ENCODE measurements at places on chromosomes 16 and 17.
A peak's percentile ranks its signal among the peaks of the same experiment; 100 is the strongest.

DNA sequence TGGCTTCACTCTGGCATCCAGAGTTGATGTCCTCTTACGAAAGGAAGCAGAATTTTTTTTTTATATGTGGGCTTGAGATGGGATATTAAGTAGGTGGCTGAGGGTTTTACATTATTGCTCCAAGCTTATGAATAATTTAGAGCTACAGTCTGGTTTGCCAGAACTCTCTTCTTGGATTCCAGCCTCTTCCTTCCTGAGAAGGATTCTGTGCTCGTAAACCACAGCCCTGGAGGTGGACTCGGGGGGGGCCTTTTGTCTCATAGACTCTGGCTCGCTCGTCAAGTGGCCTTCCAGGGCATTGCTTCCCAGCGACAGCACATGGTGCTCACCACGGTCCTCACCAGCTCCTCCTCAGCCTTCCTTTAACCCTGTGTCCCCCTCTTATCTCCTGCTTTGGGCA, 43.2 kb downstream of the TMEM11 start:
- DNase-seq: no peak

DNA sequence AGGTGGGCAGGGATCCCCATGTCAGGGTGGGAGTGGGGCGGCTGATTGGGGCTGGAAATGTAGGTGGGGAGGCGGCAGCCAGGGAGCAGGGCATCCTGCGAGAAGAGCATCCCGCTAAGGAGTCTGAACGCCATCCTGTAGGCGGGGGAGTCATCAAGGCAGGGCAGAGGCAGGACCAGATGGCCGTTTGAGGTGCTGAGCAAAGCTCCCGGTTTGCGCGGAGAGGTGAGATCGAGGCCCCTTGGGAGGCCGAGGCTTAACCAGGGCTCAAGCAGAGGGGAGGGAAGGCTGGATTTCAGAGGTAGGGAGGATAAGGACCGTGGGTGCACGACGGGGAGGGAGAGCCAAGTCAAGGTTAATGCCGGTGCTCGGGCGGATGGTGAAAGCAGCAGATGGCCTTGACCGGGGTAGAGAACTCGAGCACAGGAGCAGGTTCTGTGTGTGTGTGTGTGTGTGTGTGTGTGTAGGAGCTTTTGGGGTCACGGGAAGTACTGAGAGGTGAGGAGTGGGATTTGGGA, 472 bp upstream of the NME2 start:
- peak; percentile 41 for DNase-seq

DNA sequence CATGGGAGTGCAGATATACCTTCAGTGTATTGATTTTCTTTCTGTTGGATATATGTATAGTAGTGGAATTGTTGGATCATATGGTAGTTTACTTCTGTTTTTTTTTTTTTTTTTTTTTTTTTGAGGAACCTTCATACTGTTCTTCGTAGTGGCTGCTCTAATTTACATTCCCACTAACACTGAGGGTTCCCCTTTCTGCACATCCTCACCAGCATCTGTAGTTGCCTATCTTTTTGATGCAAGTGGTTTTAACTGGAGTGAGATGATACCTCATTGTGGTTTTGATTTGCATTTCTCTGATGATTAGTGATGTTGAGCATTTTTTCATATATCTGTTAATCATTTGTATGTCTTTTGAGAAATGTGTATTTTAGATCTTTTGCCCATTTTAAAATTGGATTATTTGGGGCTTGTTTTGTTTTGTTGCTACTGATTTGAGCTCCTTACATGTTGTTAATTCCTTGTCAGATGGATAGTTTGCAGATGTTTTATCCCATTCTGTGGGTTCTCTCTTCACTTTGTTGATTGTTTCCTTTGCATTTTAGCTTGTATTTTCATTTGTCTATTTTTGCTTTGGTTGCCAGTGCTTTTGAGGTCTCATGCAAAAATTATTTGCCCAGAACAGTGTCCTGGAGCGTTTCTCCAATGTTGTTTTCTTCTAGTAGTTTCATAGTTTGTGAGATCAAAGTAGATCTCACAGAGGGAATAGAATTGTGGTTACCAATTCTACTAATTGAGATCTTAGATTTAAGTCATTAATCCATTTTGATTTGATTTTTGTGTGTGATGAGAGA, 25.0 kb upstream of the BCAS3 start:
- no peak for DNase-seq

DNA sequence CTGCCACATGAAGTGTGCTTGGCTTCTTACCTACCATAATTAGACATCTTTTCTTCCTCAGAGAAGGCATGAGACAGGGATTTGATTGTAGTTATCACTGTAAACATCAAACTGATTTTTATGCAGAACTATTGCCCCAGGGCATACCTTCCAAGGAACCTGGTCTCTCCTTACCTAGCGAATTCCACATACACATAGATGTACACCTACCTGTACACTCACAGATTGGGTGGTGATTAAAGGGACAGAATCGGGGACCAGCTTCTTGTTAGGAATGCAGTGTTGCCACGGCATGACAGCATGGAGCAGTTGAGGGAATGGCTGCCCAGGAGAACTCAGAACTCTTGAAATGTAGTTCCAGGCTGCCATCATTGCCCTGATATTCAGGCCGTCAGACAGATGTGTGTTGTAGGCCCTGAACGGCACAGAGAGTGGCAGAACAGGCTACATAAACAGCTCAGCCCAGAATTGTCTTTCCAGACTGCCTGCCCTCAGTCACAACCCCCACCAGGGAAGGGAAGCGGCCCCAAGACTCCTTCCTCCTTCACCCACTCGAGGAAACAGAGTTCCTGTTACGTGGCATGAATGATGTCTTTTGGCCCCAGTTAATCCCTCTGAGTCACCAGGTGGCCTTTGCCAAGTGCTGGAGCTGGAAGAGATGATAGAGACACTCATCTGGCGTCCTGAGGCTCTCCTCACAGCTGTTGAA, 17.8 kb upstream of the NAGLU start:
- DNase-seq: no peak

DNA sequence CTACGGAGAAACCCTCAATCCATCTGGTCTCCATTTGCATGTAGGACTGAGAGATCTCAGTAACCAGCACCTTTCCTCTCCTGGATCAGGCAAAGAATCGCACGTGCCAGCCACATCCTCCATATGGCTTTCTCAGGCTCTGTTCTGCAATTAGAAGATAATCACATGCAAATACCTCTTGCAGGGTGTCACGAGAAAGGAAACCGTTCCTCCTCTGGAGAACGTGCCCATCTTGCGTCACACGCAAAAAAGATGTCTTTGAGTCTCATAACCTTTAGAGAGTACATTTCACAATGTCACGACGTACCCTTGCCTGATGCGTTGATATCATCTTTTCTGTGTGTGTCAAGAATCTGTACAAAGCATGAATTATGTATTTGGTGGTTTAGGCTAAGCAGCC, 36.2 kb upstream of the DNAH17 start:
- no peak for DNase-seq

DNA sequence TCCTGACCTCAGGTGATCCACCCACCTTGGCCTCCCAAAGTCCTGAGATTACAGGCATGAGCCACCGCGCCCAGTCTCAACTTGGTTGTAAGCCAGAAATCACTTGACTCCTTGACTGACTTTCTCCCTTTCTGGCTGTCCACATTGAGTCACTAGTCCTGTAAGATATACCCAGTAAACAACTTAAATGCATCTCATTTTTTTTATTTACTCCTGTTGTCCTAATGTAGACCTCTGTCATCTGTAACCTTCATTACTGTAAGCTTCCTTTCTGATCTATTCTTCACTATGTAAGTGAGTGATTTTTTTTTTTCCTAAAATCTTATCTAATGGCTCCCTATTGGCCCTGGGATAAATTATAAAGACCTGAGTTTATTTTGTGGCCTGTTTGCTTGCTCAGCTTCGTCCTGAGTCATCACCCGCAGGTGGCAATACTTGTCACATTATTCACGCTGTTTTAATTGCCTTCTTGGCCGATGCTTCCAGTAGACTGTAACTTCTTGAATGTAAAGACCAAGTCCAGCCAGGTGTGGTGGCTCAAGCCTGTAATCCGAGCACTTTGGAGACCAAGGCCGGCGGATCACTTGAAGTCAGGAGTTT, 41.0 kb downstream of the PAFAH1B1 start:
- DNase-seq: no peak

DNA sequence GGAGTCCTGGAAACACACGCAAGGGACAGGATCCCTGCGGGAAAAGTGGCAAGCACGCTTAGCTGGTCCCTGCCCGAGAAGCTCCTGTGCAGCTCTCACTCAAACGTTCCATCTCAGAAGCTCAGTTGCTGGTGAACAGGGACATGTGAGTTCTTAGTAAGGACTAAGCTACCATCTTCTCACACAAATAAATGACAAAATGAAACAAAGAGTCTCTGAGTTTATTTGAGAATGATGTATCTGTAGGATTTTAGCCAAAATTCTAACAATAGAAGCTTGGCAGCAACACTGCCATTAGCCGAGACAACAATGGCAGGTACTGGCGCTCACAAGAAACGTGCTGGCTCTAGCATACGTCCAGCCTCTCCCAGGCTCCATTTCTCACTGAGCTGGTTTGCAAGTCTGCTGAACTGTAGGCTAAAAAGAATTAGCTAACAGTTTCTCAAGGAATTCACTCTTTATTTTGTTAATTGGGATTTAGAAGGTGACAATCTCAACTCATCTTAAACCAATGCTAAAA, 90.2 kb downstream of the VPS53 start:
- no peak for DNase-seq

GRCh38 chr16:56675685-56676210, 6.1 kb downstream of the MT1H start:
- peak; percentile 59 for DNase-seq

- DNase-seq: peak; percentile 52
Measured at GRCh38 chr17:79019632-79020584, 4.1 kb upstream of the C1QTNF1 start.

DNA sequence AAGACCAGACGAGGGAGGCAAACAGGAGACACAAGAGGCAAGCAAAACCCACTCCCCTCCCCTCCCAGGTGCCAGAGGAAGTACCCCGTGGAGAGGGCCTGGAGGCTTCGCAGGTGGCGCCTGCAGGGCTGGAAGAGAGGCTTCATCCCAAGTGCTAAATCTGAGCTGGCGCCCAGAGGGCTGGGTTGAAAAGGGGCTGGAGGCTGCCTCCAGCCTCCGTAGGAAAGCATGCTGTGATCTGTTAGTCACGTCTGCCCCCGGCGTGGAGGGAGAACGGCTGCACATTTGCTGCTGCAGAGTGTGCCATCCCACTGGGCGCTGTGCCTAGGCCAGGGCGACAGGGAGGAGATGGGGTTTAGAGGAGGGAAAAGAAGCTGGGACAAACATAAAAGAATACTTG, 16.9 kb downstream of the RPH3AL start:
- DNase-seq: no peak

GRCh38 chr17:39132192-39132610, 19.2 kb downstream of the PLXDC1 start:
- no peak for DNase-seq

- DNase-seq: no peak
Measured at GRCh38 chr17:71325117-71325516, 795.7 kb upstream of the SOX9 start.

DNA sequence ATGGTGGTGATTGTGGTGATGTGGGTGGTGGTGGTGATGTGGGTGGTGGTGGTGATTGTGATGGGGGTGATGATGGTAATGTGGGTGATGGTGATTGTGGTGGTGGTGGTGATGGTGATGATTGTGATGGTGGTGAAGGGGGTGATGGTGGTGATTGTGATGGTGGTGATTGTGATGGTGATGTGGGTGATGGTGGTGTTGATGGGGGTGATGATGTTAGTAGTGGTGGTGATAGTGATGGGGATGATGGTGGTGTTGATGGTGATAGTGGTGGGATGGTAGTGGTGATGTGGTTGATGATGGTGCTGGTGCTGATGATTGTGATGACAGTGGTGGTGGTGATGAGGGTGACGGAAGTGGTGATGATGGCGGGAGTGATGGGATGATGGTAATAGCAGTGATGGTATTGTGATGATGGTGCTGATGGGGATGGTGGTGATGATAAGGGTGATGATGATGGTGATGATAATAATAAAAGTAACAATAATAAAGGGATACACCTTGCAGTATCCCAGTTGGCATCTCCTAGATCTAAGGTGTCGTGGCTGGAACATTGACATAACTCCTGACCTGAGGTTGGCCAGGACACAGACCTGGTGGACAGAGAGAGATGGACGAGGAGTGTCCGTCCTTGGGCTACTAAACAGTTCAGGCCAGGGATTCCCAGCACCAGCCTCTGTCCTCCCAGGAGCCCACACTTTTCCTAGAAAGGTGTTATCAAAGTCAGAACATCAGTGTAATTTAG, 344.5 kb downstream of the SEC14L1 start:
- DNase-seq: no peak

DNA sequence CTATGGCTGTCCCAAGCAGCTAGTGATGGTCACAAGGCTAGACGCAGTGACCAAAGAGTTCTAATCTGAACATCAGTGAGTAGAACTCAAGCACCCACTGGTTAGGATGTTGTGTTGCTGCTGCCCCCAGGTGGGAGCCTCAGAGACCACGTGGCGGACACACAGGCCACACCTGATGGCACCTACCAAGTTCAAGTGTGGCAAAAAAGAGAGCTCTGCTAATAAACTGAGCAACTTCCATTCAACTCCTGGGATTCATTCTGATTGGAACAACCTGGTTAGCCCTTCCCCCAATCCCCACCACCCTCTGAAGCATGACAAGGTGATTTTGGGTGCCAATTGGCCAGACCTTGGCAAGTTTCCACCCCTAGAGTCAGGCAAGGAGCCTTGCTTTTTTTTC, 3.5 kb upstream of the LCMT1 start:
- peak; percentile 40 for DNase-seq

DNA sequence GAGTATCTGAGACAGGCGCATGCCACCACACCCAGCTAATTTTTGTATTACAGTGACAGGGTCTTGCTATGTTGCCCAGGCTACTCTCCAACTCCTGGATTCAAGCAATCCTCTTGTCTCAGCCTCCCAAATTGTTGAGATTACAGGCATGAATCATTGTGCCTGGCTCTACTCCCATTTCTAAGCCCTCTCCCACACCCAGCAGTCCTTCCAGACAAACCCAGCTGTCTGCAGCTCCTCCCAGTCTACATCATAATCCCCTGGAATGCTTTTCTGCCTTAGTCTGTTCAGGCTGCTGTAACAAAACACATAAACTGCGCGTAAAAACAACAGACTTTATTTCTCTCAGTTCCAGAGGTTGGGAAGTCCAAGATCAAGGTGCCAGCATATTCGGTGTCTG, 144.5 kb downstream of the GRIN2A start:
- DNase-seq: no peak

- DNase-seq: no peak
Measured at GRCh38 chr17:67111327-67111726, 67.0 kb downstream of the CACNG1 start.

DNA sequence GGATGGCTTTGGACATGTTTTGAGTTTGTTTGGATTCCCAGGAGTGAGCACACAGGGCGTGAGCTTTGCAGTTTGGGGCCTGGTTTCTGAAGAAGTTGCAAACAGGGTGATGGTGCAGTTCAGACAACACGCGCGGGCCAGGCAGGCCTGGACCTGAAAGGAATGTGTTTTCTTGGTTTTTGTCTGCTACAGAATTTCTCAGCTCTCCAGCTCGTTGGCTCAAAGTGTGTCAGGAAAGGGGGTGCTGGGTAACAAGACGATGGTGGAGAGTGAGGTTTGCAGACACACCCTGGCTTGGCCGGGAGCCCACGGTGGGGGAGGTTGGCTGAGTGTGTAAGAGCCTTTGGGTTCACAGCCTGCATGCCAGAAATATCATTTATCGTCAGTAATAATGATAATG, 82.3 kb downstream of the CMIP start:
- no peak for DNase-seq

Measured in stimulated activated naive CD8-positive, alpha-beta T cell treated with anti-CD3 and anti-CD28 coated beads, Interleukin-15, Interleukin-2, amounts not matched to agents 100 U/mL and 50 U/mL, for 24 hours (primary cell).